ENCODE measurements at places on chromosomes 7 and 10.

DNA sequence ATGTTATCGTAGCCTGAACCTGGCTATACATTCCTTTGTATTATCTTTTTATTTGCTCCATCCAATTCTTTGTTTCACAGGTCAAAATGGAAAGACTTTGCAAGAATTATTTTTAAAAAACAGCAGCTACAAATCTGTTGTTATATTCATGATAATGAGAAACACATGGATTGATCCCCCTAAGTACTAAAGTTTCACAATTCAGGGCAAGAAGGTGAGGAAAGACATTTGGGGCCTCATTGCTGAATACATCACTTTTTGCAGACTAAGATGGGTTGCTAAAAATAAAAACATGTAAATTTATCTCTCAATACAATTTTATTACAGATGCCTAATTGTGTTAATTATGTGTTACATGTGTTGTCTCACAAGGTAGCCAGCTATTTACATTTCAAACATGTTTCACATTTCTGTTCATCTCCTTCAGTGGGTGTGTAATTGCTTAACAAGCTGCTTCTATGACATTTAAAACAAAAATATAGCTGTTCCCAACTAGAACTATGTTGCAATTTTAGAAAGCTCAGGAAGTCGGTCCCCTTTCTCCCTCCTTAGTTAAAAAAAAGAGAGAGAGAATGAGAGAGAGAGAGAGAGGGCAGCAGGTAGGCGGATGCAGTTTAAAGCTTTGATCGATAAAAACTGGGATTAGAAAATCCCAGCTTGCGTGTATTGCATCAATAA is 606.3 kb upstream of the FZD8 start:
- peak; percentile 4 for DNase-seq

- DNase-seq, result no peak
Observed at GRCh38 chr7:45601094-45601493, 26.9 kb downstream of the ADCY1 start.

DNA sequence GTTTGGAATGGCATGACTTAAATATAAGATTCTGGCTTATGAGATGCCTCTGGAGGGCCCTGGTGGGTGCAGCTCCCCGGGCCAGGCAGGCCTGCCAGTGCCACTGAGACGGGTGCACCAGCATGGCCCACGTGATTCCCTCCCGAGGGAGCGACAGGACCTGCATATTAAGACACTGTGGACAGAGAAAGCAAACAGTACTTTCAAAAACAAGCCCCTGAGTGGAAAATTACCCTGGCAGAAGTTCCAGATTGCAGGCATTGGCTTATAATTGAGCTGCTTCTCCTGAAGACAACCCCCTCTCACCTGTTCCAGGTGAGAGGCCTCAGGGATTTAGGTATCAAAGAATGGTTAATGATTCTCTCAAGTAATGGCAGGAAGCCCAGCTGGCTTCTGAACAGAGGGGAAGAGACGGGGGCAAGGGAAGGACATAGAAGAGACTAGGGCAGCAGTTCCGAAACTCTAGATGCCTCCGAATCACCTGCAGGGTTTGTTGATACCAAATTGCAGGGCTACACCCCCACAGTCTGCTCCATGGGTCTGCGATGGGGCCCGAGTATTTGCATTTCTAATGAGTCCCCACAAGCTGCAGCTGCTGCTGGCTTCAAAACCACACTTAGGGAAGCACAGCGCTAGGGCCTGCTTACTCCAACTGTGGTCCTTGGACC is 66.0 kb upstream of the DOCK1 start:
- no peak for DNase-seq

GRCh38 chr10:34796133-34796532 is 19.0 kb downstream of the PARD3 start:
- DNase-seq, result no peak

GRCh38 chr10:77131214-77131613 is 506.4 kb downstream of the KCNMA1 start:
- no peak for DNase-seq

GRCh38 chr10:50565301-50566083 is 58.3 kb downstream of the SGMS1 start:
- no peak for DNase-seq
